Hematopoietic multipotent progenitor cell (in vitro differentiated cells): ENCODE measurements at places on chromosomes 13 and 19. TPM values are rescaled to one million over a fixed set of nuclear protein-coding genes. Genes with fewer than 3 reads are reported as not detected.

Gene TBXA2R
- 1.3 TPM for total RNA-seq

Gene ZNF28
- total RNA-seq, result 10.5 TPM

Gene DHDH
- under 0.01 TPM for total RNA-seq

Gene DNAAF3
- total RNA-seq, result 1.3 TPM

Gene KIR2DL4
- under 0.01 TPM for total RNA-seq
